ENCODE measurements at places on chromosomes 4 and X.

DNA sequence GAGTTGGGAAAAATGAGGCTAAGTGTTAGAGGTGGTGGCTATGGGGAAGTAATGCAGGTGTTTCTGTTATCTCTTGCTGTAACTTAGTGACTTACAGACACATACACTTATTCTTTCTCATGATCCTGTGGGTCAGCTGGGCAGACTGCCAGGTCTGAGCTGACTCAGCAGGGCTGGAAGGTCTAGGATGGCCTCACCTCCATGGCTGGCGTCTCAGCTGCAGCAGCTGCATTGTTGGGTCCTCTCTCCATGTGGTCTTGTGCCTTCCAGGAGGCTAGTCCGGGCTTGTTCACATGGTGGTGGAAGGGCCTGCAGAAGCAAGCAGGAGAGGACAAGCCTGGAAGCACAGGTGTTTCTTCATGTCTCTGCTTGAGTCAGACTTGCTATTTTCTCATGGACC is 172.7 kb downstream of the NHS start:
- DNase-seq, result no peak

- no peak for DNase-seq
Measured at GRCh38 chr4:141684785-141685184, 48.4 kb downstream of the IL15 start.

DNA sequence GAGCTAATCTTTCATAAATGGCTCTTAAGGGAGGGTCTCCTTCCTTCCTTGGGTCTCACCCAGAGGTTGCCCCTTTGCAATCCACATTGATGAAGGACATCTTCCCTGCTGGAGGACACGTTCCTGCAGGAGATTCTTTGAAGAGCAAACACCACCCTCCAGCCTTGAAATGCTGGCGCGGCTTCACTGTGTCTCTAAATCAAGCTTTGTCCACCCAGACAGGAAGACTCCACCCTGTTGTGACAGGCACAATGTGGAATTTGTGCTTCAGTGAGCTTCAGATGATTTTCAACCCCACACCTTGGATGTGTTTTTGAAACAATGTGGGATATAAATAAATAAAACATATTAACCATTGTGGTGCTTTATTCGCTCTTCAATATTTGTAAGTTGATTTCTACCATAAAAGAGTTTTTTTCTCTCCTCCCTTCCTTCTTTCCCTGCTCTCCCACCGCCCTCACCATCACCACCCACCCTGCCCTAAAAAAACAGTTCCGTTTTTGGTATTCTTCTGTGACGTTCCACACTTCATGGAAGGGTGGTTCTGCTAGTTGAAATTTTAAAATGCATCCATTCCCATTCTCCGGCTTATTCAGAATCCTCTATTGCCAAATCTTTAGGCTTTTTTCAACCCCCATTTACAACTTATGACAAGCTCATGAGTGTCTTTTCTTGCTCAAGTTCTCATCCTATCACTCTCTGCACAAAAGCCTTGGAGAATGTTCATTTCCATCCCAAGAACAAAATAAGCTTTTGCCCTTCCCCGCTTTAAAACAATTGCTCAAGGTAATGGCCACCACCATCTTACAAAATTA is 264.3 kb downstream of the RAPGEF2 start:
- DNase-seq, result no peak

GRCh38 chrX:31331015-31331414 is 259.2 kb upstream of the FTHL17 start:
- no peak for DNase-seq

DNA sequence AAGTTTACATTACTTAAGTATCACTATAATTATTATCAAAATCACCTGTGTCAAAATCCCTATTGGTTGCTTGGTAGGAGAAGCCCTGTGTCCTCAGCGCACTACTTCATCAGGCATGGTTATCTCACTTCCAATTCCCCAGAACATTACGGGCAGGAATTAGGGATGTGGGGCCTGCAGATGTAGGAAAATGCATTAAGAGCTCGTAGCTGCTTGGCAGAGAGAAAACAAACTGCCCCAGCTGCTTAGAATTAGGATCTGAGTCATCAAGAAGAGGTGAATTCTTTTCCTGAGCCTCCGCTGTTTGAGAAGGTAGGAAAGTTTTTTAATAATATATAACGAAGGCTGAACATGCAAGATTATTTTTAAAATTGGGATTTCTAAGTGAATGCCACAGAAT is 31.1 kb upstream of the CLNK start:
- DNase-seq, result no peak

- DNase-seq, result peak; percentile 73
Measured at GRCh38 chr4:186144946-186145569, 40.6 kb downstream of the FAM149A start.

DNA sequence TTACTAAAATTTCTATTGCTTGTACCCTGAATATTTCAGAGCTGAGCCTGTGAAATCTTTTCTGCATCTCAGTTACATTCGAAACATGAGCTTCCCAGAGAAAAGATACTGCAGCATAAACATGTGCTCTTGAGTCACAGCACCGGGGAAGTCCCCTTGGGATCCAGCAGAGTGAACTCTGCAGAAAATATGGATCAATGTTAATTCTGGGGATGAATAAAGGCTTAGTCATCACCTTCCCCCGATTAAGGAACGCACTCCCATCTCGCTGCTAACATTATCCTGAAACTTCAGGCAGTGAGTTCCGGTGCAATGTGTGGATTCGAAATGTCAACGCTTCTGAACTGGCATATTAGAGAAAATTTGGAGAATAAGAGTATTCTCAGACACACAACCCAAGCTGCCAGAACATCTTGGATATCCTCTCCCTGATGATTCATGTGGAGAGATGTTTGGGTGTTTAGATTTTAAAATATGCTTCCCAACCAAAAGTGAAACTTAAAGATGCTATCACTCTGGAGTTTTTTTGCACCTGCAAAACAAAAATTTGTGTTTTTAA is 90.8 kb downstream of the IRF2 start:
- no peak for DNase-seq

DNA sequence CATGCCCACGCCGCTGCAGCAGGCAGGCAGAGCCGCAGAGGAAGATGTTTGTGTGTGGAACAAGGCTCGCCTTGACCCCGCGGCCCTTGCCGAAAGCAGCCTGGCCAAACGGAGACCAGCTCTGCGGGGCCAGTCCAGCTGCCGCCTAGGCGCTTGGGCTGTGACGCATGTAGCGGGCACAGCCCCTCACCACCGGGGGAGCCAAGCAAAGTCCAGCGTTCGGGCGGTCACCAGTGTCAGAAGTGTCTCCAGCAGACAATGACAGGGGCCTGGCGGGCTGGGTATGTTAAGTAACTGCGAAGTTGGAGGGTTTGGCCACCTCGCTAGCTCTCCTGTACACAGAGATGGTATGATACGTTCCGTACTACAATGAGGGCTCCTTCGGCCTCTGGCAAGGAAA is 1.3 kb downstream of the AMER1 start:
- peak; percentile 7 for DNase-seq

GRCh38 chr4:184165291-184165690 is 52.4 kb downstream of the ENPP6 start:
- peak; percentile 36 for DNase-seq

- DNase-seq, result no peak
Measured at GRCh38 chr4:9913846-9914245, 107.5 kb downstream of the SLC2A9 start.

DNA sequence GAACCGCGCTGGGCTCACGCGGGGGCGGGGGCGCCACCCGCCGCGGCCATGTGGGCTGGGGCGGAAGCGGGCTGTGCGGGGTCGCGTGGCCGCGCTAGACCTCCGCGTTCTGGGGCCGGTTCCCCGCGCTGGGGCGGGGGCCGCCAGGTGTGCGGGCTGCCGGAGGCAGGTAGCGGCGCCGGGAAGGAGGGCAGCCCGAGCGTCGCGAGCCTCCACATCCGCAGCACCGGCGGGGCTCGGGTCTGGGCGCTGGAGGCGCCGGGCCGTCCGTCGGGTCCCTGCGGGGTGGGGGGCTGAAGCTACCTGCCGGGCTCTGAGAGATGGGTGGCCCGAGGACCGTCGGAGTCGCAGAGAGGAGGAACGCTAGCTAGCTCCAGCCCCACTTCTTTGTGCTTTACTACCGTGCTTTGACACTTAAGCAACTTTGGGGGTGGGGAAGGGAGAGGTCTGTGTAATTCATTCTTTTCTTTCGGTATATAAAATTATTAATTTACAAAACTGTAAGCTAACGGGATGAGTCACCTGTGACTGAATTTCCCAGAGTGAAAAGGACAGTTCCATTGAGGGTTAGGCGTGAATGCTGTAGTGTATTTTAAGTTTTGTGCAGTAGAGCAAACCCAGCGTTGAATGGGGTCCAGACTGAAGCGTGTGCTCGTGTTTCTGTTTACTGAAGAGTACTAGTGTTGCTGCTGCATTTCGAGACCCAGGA is 689 bp downstream of the METAP1 start:
- peak; percentile 19 for DNase-seq

DNA sequence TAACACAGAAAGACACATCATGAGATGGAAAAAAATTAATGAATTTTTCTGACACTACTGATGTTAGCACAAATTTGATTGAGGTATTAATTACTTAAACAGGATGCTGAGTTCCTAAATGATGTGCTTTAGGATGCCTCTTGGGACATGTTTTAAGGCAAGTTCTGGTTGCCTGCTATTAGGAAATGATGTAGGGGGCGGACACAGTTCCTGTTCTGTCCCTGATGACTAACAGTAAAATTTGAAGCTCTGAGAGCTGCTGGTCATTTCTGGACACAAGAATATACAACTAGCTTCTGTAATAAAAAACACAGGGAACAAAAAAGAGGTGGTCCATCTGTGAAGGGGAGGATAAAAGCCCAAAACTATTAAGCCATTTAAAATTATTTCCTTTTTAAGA is 163.2 kb upstream of the ETNPPL start:
- DNase-seq, result no peak

GRCh38 chr4:26619784-26620183 is 35.9 kb downstream of the TBC1D19 start:
- no peak for DNase-seq

DNA sequence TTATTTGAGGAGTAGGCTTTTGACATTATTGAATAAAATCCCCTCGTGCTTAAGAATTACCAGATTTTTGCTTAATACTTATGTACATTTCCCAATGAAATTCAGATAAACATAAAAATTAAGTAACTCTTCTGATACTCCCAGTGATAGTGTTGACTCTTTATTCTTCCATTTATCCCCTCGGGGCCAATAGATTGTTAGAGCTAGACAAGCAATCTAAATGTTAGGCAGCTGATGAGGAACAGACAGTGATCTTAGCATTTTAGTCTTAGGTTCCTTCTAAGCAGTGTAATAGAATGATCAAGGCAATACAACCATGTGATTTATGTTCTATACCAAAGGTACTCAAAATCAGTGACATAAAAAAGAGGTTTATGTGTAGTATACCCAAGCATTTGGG is 68.7 kb downstream of the USP9X start:
- DNase-seq, result no peak

GRCh38 chr4:94504545-94504944 is 52.8 kb downstream of the PDLIM5 start:
- no peak for DNase-seq

DNA sequence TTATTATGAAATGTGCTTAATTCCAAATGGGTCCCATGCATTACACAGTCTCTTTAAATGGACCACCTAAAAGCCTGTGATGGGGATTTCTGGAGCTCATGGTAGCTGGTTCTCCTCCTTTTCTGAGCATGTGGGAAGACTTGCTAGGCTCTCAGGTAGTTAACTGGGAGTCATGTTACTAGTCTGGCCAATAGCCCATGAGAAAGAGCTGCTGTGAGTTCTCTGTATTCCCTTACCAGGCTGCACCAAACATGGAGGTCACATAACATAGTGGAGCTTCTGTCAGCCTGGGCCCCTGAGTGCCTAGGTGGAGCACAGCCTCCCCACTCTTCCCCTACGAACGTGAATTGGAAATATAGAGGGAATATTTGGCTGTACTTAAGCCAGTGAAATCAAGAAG is 198.4 kb downstream of the MAML3 start:
- peak; percentile 36 for DNase-seq

DNA sequence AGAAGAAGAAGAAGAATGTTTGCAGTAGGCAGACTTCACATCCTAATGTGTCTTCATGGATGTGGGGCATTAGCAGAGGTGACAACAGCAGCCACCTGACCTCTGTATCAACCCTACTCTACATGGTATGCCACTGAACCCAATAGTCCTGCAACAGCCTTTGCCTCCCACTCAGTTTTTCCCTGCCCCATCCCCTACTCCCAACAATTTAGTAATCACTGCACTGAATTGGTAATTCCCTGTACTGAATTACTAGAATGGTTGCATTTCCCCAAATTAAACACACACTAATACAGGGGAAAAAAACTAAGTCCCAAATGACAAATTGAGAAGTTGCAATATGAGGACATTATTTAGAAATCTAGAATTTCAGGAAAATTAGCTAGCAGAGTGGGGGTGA is 31.4 kb upstream of the FAM241A start:
- no peak for DNase-seq
